ENCODE measurements at places on chromosomes 5 and 9. TPM values are rescaled to one million over a fixed set of nuclear protein-coding genes. Genes with fewer than 3 reads are reported as not detected.

DNA sequence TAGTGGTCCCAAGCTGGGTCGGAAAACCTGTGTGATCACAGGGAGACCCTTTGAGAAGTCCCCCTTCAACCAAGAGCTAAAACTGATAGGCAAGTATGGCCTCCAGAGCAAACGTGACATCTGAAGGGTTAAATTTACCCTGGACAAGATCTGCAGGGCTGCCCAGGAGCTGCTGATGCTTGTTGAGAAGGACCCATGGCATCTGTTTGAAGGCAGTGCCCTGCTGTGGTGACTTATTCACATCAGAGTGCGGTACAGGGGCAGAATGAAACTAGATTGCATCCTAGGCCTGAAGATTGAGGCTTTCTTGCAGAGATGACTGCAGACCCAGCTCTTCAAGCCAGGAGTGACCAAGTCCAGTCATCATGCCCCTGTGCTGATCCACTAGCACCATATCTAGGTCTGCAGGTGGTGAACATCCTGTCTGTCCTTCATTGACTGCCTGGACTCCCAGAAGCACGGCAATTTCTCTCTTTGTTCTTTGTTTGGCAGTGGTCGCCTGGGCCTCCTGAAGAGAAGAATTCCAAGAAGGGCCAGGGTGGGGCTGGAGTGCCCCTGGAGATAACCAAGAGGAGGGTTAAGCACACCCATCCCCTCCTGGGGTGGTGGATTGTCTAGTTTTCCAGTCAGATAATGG lies 25.7 kb upstream of the CHD1 start:
- DNase-seq = no peak

DNA sequence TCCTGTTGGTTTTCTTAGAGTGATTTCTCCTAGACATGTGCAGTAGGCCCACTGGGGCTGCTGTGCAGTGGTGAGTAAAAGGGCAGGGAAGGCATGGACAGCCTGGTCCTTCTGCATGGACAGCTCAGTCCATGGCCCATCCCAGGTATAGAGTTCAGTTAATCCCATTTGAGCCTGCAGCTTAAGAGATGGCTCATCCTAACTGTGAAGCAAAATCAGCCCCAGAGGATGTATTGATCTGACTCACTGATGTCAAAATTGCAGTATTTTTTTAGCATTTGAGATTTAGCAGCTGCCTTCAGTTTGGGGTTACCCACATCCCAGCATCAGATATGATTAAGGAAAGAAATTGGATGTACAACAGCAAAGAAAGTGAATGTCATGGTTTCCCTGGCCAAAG lies 93.4 kb downstream of the PDE6A start:
- DNase-seq = no peak

DNA sequence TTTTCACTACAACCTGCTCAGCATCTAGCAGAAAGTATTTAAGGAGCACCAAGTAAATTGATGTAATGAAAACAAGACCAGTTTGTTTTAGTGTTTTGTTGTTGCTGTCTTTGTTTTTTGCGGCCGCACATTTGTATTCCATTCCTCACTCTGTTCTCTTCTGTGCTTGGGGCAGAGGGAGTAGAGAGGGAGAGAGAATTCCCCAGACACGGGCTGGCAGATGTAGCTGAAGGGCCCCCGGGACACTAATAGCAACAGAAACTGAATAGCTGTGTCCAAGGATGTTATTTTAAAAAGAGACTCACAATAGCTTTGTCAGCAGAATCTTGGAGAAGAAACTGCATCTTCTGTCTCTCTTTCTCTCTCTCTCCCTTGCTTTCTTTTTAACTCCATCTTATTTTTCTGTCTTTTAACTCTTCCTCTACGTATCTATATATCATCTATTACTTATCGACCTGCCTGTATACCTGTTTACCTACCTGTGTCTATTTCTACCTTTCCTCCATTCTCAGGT lies 145.3 kb downstream of the PAPPA start:
- DNase-seq = no peak

- no peak for DNase-seq
Observed at GRCh38 chr5:57010786-57011185, 58.9 kb upstream of the MIER3 start.

- DNase-seq = no peak
Observed at GRCh38 chr9:12094046-12094445, 599.1 kb upstream of the TYRP1 start.

DNA sequence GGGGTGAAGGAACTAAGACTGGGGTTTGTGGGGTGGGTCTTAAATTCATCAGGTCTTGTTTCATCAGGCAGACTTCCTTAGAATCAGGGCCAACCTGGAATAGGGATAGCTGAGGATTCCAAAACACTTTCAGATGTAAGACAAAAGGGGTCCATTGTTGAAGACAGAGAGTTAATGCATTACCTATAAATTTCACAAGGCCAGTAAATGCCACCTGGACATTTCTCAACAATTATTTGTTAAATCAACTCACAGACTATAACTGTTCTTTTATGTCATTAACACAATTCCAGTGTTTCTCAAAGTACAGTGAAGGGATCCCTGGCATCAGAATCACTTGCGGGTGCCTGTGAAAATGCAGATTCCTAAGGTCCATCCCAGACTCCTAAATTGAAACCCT lies 2.8 kb downstream of the MARCHF3 start:
- no peak for DNase-seq

- no peak for DNase-seq
Observed at GRCh38 chr5:126139773-126140172, 283.4 kb upstream of the GRAMD2B start.

The SLC27A6 gene
- 4.7 TPM for polyA plus RNA-seq

The SCGB3A2 gene
- 47.1 TPM for polyA plus RNA-seq

The PCDHB2 gene
- polyA plus RNA-seq = 29.2 TPM

DNA sequence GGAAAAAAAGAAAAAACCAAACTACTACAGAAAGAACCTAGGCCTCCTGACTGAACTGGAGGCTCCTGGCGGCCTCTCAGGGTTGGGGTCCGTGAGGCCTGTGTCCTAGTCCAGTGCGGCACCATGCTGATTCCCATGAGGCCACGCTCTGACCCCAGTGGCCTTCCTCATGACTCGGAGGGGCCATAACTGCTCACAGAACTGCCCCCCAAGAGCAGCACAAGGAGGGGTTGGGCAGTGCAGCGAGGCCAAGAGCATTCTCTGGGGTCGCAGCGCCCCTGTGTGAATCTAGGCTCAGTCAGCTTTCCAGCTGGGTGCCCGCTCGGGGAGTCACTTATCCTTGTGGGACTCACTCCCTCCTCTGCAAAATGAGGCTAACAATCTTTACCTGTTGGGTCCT lies 79.3 kb upstream of the FBXW11 start:
- no peak for DNase-seq

GRCh38 chr5:148147415-148147814 lies 20.9 kb upstream of the SPINK14 start:
- no peak for DNase-seq

The IRX2 gene
- polyA plus RNA-seq = 23.4 TPM

The C5 gene
- 0.46 TPM for polyA plus RNA-seq

DNA sequence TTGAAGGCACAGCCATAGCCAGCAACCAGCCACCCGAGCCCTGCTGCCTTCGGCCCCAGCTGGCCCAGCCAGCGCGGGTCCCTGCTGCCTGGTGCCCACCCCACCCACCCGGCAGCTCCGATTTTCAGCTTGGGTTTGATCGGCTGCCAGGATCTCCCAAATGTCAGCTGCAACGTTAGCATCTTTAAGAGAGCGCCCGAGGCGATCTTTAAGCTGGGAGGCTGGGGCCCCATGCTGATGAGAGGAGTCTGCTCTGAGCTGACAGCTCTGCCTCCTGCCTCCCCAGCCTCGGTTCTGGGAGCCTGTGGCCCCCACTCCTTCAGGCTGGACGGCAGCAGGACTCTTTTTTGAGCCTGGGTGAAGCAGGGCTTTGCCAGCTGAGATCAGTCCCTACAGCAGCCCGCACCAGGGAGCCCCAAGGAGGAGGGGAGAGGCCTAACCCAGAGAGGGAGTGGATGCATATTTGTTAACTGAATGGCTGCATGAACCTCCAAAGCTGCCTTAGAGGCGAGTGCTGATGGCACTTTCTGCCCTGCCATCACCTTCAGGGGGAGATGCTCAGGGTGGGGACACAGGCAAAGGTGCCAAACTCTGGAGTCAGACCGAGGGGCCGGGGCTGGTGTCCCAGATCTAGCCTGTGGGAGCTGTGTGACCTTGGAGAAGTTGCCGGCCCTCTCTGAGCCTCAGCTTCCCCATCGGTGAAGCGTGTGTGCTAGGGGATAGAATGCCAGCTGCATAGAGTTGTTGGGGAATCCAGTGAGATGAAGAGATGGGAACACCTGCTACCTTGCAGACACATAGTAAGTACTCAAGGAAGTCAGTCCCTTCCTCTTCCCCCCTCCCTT lies 165.5 kb downstream of the C9orf50 start:
- no peak for DNase-seq

DNA sequence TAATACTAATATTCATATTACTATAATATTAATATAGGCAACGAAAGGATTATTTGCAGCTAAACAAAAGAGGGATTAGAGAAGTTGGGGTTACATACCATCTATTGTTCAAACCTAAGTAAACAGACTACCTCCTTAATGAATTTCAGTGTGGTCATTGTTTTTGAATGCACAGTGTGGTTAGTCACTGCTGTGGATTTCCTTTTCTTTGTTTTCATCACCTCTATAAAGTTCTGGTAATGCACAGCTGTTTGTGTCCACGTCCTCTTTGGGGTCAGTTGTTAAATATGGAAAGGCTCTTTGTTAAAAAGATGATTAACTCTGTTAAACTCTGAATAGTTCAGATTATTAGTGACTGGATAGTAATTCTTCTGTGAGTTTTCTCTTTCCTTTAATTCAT lies 233.6 kb downstream of the MAST4 start:
- DNase-seq = no peak

The NREP gene
- polyA plus RNA-seq = 171 TPM

GRCh38 chr9:78144663-78145377 lies 91.1 kb upstream of the CEP78 start:
- no peak for DNase-seq

The CCL19 gene
- polyA plus RNA-seq = not detected

GRCh38 chr5:135533334-135533733 lies 2.4 kb downstream of the NEUROG1 start:
- DNase-seq = no peak

DNA sequence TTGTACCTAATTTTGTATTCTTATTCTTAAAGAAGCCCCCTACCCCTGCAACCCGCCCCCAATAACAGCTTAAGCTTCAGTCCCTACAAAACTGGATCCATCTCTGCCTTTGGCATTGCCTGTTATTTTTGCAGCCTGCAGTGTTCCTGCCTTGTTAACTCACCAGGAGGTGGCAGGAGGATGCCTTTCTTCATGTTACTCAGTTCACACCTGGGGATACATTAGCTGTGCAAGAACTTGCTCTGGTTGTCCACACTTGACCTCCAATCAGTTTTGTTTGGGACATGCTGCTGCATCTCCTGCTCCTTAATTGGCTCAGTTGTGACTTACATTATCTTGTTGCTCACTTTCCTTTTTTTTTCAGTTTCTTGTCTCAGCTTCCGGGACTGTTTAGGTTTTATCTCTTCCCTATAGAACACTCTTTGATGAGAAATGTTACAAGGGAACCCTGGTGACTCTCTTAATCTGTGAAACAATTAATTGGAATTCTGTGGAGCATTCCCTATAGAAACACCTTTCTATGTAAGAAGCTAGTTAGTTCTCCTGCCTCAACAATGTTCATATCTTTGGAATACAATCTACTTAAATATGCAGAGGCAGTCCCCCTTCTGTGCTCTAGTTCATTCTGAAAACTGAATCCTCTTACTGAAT lies 467.7 kb upstream of the ACO1 start:
- DNase-seq = no peak

The WNK2 gene
- polyA plus RNA-seq = 12.0 TPM

The SOHLH1 gene
- polyA plus RNA-seq = 0.05 TPM

DNA sequence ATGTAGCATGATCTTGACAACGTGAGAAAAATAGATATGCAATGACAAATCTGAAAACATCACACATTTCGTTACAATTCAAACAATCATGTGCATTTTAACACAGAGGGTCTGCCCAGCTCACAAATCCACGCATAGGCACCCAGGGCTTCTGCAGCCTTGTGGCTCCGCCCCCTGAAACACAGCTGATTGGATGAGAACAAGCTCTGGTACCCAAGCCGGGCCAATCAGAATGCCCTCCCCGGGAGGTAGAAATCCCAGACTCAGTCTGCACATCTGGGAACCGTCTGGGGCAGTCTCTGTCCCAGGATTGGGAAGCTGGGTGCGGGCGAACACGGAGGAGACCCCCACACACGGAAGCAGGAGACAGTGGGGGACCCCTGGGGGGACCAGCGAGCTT lies 137.5 kb downstream of the GAPVD1 start:
- no peak for DNase-seq

DNA sequence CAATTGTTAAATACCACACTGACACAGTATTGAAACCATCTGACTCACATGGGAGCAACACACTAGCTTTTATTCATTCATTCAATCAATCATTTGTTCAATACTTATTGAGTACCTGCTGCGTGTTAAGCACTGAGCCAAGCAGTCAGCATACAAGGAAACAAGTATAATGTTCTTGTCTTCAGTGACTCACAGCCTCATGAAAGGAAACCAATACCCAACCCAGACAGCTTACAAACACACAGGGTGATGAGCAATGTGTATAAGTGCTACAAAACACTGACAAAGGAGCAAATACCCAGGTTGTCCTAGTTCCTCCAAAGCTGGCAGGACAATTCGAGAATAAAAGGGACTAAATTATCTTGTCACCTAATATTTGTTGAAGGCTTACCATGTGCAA lies 67.6 kb upstream of the RASEF start:
- no peak for DNase-seq

- no peak for DNase-seq
Observed at GRCh38 chr5:173246135-173246495, 11.1 kb upstream of the NKX2-5 start.

- no peak for DNase-seq
Observed at GRCh38 chr5:95913663-95914062, 48.0 kb downstream of the ELL2 start.

- no peak for DNase-seq
Observed at GRCh38 chr5:39714036-39714698, 289.4 kb upstream of the DAB2 start.

DNA sequence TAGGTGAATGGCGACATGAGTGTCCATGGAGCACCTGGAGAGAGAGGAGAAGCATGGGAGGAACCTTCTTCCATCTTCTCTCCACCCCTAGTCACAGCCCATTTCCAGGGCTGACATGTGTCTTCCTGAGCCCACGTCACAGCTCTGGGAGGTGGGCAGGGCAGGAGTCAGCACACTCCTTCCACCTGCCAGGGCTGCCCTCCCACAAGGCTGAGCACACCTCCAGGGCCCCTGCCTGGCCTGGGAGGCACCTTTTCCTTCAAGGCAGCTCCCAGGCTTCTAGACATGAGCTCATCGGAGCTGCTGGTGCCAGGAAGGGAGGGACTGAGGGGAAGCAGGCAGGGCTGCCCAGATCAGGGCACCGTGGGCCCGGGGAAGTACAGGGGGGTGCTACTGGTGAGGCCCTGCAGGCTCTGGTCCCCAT lies 13.6 kb upstream of the SYNPO start:
- no peak for DNase-seq

Data from H1 (cell line).